CD8-positive, alpha-beta memory T cell (primary cell): ENCODE measurements at places on chromosomes 5 and 9. TPM values are rescaled to one million over a fixed set of nuclear protein-coding genes. Genes with fewer than 3 reads are reported as not detected.

The PCDHGA4 gene
- total RNA-seq, result 0.09 TPM

The IFNK gene
- total RNA-seq, result not detected

The MEGF10 gene
- total RNA-seq, result not detected

The NDUFS6 gene
- total RNA-seq, result 44.2 TPM

The ARID3C gene
- total RNA-seq, result 0.22 TPM

The GLRA1 gene
- not detected for total RNA-seq

The SAPCD2 gene
- total RNA-seq, result 12.7 TPM
